ENCODE measurements at places on chromosomes 5 and 9. TPM values are rescaled to one million over a fixed set of nuclear protein-coding genes. Genes with fewer than 3 reads are reported as not detected.

Gene GABRA6
- total RNA-seq = not detected

Gene PCDHA2
- 2.1 TPM for total RNA-seq

GRCh38 chr5:44652674-44653073 is 156.1 kb upstream of the MRPS30 start:
- no peak for DNase-seq
- peaks cover 3% of the 10 kb centered on the region for H3K27me3 ChIP-seq
- peaks cover 31% of the 10 kb centered on the region for H3K36me3 ChIP-seq
- H3K27ac ChIP-seq = no peak overlapping the region

- H3K27ac ChIP-seq = peak overlapping the region; percentile 20
- H3K4me1 ChIP-seq = no peaks in the 10 kb centered on the region
- no peaks in the 10 kb centered on the region for H3K27me3 ChIP-seq
- no peak overlapping the region for H3K4me3 ChIP-seq
- H3K36me3 ChIP-seq = no peaks in the 10 kb centered on the region
Observed at GRCh38 chr5:163880302-163880701, 374.9 kb downstream of the MAT2B start.

Measured in WTC11 (cell line).